Stimulated activated naive CD4-positive, alpha-beta T cell treated with Interleukin-2 at 50 U/mL for 16 hours (primary cell): ENCODE measurements at places on chromosomes 6 and 20.

DNA sequence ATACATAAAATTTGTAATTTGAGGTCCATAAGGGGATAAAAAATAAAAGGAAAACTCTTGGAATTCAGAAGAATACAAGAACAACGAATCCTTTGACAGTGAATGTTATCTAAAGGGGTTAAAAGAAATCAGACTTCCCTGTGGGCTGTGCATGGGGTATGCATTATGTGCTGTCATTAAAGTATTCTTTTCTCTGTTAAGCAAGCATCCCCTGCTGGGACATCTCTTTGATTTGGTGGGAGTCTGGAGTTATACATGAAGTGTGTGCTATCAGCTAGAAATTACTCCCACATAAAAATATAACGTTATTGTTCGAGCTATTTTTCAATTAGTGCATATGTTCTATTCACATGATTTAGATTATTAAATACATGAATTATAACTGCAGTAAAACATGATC, 195.2 kb downstream of the CENPW start:
- DNase-seq: no peak

GRCh38 chr6:28794175-28795002, 129.4 kb downstream of the TRIM27 start:
- DNase-seq: no peak

GRCh38 chr6:97085772-97086171, 161.2 kb downstream of the KLHL32 start:
- no peak for DNase-seq

GRCh38 chr6:150083839-150084238, 14.9 kb upstream of the ULBP3 start:
- no peak for DNase-seq

GRCh38 chr6:151026041-151026663, 160.7 kb downstream of the MTHFD1L start:
- DNase-seq: no peak

DNA sequence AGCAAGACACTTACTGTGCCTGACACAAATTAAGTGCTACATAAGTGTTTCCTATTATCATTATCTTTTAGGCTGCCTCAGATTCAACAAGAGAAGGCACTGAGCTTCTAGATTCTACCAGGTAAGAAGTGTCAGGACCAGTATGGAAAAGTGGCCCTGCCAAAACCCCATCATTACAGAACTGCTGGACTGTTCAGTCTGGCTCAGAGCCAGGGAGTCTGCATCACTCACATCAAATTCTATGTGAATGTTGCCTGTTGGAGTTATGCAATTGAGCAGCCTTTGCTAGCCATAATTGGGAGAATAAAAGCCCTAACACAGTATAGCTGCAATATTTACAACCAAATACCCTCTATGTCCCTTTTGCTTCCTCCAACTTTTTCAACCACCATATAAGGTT, 70.9 kb downstream of the ATG5 start:
- DNase-seq: no peak

GRCh38 chr6:158303210-158303731, 9.0 kb upstream of the TULP4 start:
- DNase-seq: no peak
